IPS DF 6.9 (cell line): ENCODE measurements at places on chromosomes 12 and 14.

DNA sequence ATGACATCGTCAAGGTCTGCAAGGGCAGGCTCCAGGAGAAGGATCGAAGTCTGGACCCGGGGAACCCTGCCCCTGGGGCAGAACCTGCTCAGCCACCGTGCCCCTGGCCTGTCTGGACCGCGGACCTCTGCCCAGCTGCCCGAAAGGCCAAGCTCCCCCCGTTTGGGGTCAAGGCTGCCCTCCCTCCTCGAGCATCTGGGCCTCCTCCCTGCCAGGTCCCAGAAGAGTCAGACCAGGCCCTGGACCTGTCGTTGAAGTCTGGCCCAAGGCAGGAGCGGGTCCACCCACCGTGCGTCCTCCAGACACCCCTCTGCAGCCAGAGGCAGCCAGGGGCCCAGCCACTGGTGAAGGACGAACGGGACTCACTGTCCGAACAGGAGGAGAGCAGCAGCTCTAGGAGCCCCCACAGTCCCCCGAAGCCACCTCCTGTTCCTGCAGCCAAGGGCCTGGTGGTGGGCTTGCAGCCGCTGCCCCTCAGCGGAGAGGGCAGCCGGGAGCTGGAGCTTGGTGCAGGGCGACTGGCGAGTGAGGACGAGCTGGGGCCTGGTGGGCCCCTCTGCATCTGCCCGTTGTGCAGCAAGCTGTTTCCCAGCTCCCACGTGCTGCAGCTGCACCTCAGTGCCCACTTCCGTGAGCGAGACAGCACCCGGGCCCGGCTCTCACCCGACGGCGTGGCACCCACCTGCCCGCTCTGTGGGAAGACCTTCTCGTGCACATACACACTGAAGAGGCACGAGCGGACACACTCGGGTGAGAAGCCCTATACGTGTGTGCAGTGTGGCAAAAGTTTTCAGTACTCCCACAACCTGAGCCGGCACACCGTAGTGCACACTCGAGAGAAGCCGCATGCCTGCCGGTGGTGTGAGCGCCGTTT lies 856 bp downstream of the ZBTB42 start:
- H3K27ac ChIP-seq: no peak overlapping the region
- H3K36me3 ChIP-seq: no peaks in the 10 kb centered on the region; the same call in 1 of the 2 replicates
- H3K27me3 ChIP-seq: peaks cover 19% of the 10 kb centered on the region
- no peak for DNase-seq

DNA sequence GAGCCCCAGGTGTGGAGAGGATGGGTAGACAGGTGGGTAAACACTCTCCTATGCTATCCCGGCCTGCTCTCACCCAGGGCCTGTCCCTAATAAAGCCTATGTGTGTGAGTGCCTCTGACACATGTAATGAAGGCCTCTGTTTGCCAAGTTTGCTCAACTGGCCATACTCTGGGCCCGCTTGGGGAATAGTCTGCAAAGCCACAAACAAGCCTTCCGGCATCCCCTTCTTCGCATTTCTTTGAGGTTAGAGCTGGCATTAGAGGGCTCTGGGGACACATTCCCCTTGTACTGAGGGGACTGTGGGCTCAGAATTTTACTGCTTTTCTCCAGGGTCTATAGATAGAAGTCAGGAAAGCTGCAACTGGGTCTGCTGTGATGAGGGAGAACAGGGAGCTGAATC lies 240.5 kb downstream of the C12orf75 start:
- no peak overlapping the region for H3K27ac ChIP-seq
- no peaks in the 10 kb centered on the region for H3K27me3 ChIP-seq
- no peak for DNase-seq
- H3K4me1 ChIP-seq: no peaks in the 10 kb centered on the region

DNA sequence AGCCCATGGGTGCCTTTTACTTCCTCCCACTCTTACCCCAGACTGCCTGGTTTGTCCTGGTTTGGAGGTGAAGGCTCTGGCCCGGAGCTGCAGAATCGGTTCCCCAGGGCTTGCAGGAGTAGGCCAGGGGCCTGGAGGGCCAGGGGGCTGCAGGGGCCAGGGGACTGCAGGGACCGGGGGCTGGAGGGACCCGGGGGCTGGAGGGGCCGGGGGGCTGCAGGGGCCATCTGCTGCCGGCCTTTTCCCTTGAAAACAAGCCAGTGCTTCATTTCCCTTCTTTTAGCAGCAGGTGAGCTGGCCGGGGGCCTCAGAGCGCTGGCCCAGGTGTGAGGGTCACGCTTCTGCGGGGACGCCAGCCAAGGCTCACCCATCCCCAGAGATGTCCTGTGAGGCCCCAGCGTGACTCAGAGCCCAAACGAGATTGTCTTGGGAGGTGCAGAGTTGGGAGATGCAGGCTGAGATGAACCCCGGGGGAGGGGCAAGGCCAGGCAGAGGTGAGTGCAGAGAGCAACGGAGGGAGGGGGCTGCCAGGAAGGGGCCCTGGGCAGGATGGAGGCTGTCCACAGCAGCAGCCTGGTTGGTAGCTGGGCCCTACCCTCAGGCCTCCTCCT lies 154.9 kb downstream of the KIF26A start:
- peaks cover 12% of the 10 kb centered on the region for H3K4me1 ChIP-seq
- H3K27ac ChIP-seq: no peak overlapping the region
- H3K4me3 ChIP-seq: no peak overlapping the region
- DNase-seq: no peak
- no peaks in the 10 kb centered on the region for H3K27me3 ChIP-seq

- H3K27ac ChIP-seq: no peak overlapping the region
- H3K4me3 ChIP-seq: no peak overlapping the region
- DNase-seq: no peak
- H3K4me1 ChIP-seq: no peaks in the 10 kb centered on the region
Observed at GRCh38 chr14:79514700-79515099, 696.6 kb downstream of the DIO2 start.

DNA sequence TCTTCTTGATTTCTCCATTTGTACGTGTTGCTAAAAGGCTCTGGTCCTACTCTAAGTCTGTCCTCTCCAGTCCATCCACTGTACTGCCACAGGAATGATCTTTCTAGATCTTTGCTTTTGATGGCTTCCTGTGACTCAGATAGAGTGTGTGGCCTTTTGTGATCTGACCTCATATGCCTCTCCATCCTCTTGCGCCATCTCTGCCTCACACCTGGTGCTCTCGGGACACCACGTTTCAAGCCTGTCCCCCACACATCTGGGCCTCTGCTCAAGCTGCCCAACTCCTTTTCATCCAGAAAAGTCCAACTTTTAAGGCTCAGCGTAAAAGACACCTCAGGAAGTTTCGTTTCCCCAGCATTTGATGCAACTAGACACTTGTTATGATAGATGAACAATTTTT lies 39.0 kb downstream of the DCAF4 start:
- DNase-seq: no peak
- no peak overlapping the region for H3K4me3 ChIP-seq
- no peaks in the 10 kb centered on the region for H3K27me3 ChIP-seq
- H3K4me1 ChIP-seq: no peaks in the 10 kb centered on the region
- H3K36me3 ChIP-seq: 0 out of 2 replicates have a peak, but pooled peaks cover 3% of the 10 kb centered on the region
- no peak overlapping the region for H3K27ac ChIP-seq

- no peaks in the 10 kb centered on the region for H3K36me3 ChIP-seq
- DNase-seq: no peak
Observed at GRCh38 chr12:107340898-107341297, 247.5 kb upstream of the CRY1 start.

GRCh38 chr12:18706798-18707197 lies 31.0 kb downstream of the PLCZ1 start:
- DNase-seq: no peak
- H3K36me3 ChIP-seq: no peaks in the 10 kb centered on the region
- H3K27me3 ChIP-seq: no peaks in the 10 kb centered on the region
- H3K27ac ChIP-seq: no peak overlapping the region
- no peak overlapping the region for H3K4me3 ChIP-seq

GRCh38 chr12:52857500-52857899 lies 8.7 kb upstream of the KRT78 start:
- H3K36me3 ChIP-seq: no peaks in the 10 kb centered on the region
- DNase-seq: no peak
- no peak overlapping the region for H3K27ac ChIP-seq
- H3K27me3 ChIP-seq: no peaks in the 10 kb centered on the region

GRCh38 chr12:5407034-5407856 lies 24.7 kb upstream of the NTF3 start:
- H3K36me3 ChIP-seq: no peaks in the 10 kb centered on the region
- no peaks in the 10 kb centered on the region for H3K27me3 ChIP-seq
- DNase-seq: no peak
- no peak overlapping the region for H3K4me3 ChIP-seq

- H3K36me3 ChIP-seq: no peaks in the 10 kb centered on the region
- no peak overlapping the region for H3K27ac ChIP-seq
- H3K4me1 ChIP-seq: no peaks in the 10 kb centered on the region
- H3K4me3 ChIP-seq: no peak overlapping the region
Observed at GRCh38 chr12:54704202-54704601, 56.0 kb upstream of the DCD start.

DNA sequence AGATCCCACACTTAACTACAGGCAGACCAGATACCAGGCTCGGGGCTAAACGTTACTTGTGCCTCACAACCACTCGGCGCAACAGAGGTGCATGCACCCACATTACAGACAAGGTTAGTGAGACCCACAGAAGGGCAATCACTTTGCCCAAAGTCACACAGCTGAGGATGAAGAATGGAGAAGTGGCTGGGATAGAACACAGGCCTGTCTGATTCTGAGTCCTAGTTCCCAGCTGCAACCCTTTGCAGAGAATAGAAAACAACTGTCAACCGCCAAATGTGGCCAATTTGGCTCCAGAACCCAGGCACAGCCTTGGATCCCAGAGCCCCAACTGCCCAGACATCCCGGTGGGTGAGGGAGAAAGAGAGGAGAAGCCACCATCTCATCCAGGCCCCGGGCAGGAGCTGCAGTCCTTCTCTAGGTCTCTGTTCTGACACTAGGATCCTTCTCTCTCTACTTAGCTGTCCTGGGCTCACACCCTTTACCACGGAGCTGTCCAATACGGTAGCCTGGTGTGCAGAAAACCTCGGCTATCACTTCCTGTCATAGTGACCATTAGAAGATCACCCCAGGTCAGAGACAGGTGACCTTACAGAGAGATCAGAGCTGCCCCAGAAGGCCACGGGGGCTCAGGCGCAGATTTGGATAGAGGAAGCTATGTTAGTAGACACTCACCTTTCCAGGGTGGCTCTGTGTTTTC lies 59.1 kb downstream of the FAM222A start:
- H3K36me3 ChIP-seq: no peaks in the 10 kb centered on the region; the same call in 1 of the 2 replicates
- H3K27ac ChIP-seq: no peak overlapping the region
- no peak overlapping the region for H3K4me3 ChIP-seq
- no peaks in the 10 kb centered on the region for H3K27me3 ChIP-seq

GRCh38 chr14:48973151-48973550 lies 613.0 kb downstream of the RPS29 start:
- no peak overlapping the region for H3K27ac ChIP-seq
- no peak for DNase-seq
- no peaks in the 10 kb centered on the region for H3K4me1 ChIP-seq
- no peak overlapping the region for H3K4me3 ChIP-seq
- H3K27me3 ChIP-seq: no peaks in the 10 kb centered on the region
- no peaks in the 10 kb centered on the region for H3K36me3 ChIP-seq

GRCh38 chr12:39145175-39145999 lies 240.0 kb upstream of the CPNE8 start:
- no peak overlapping the region for H3K27ac ChIP-seq
- no peaks in the 10 kb centered on the region for H3K4me1 ChIP-seq
- peaks cover 5% of the 10 kb centered on the region; the same call in 1 of the 2 replicates for H3K27me3 ChIP-seq

DNA sequence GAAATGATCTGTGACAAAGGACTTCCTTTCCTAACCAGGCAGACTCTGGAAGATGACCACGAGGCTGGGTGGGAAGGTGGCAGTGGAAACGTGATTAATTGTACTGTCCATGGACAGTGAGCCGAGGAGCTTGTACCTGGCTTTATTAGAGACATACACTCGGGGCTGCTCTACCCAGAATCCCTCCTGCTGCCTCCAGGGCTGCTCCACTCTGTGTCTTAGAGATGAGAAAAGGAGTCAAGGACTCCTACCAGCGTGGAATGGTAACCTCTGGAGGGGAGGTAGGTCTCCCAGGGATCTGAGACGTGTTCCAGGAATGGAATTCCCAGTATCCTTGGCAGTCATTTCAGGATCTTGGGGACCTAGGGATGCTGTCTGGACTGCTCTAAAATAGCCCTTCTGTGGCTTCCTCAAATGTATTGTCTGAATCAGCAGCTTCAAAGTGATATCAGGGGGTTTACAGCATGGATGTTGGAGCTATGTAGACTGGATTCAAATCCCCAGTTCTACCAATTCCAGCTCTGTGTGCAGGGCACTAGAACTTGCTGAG lies 237.8 kb downstream of the CACNA1C start:
- no peak overlapping the region for H3K27ac ChIP-seq
- no peaks in the 10 kb centered on the region for H3K36me3 ChIP-seq
- peaks cover 2% of the 10 kb centered on the region; the same call in 1 of the 2 replicates for H3K4me1 ChIP-seq
- no peaks in the 10 kb centered on the region for H3K27me3 ChIP-seq

DNA sequence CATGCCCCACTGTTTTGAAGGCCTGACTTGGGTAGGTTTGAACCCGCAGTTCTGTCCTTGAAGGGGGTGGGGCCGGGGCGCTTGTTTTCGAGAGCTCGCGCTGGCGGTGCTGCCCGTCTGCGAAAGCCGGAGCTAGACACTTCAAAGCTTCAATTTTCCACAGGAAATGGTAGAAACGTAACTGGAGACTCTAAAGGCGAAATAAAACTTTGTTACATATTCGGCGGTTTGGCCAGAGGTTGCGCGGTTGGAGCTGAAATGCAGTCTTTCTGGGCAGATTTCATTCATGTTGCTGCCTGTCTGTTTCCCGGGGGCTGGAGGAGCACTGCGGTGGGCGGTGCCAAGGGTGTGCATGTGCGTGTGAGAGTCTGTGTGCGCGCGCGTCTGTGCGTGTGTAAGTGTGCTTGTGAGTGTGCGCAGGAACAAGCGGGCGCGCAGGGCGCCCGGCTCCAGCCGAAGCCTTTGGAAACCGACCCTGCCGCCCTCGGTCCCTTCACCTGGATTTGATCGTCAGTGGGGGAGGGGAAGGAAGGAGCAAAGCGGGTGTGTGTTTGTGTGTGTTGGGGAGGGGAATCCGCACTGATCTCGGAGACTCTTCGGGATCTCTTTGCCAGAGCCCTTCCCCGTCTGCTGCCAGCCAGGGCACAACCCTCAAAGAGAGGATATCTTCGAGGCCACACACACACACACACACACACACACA lies 227.7 kb upstream of the CRY1 start:
- no peaks in the 10 kb centered on the region; the same call in 1 of the 2 replicates for H3K4me1 ChIP-seq
- H3K36me3 ChIP-seq: no peaks in the 10 kb centered on the region
- H3K27ac ChIP-seq: no peak overlapping the region
- peak overlapping the region; percentile 74; the same call in 1 of the 2 replicates for H3K4me3 ChIP-seq
- DNase-seq: no peak
- peaks cover 15% of the 10 kb centered on the region; the same call in 1 of the 2 replicates for H3K27me3 ChIP-seq

DNA sequence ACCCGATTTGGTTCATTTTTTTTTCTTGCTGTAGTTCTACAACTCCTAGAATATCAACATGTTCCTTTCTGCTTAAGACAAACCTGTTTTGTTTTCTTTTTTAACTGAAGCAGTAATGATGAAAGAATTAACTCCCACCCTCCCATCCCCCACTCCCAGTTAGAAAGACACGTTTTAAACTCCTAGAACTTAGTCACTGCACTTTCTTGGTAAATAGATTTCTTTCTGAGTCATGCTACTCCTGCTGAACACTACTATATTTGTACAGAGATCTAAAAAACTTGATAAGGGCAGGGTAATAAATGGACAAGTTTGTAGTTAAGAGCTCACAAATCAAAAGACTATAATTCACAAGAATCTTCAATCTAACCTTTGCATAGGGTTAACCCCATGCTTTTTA lies 118.9 kb upstream of the PTPRB start:
- DNase-seq: no peak
- no peaks in the 10 kb centered on the region for H3K4me1 ChIP-seq
- H3K36me3 ChIP-seq: no peaks in the 10 kb centered on the region
- H3K27me3 ChIP-seq: no peaks in the 10 kb centered on the region
- H3K27ac ChIP-seq: no peak overlapping the region

- H3K27me3 ChIP-seq: no peaks in the 10 kb centered on the region
- no peak for DNase-seq
- no peak overlapping the region for H3K27ac ChIP-seq
- H3K4me1 ChIP-seq: no peaks in the 10 kb centered on the region
- H3K4me3 ChIP-seq: no peak overlapping the region
- no peaks in the 10 kb centered on the region; the same call in 1 of the 2 replicates for H3K36me3 ChIP-seq
Observed at GRCh38 chr14:35257809-35258208, 34.4 kb upstream of the PSMA6 start.
